Left ventricle myocardium superior (tissue), 1 donor: ENCODE measurements at places on chromosomes 12 and 14. TPM values are rescaled to one million over a fixed set of nuclear protein-coding genes. Genes with fewer than 3 reads are reported as not detected.

- DNase-seq: no peak
Observed at GRCh38 chr12:47910981-47911380, 6.2 kb upstream of the VDR start.

DNA sequence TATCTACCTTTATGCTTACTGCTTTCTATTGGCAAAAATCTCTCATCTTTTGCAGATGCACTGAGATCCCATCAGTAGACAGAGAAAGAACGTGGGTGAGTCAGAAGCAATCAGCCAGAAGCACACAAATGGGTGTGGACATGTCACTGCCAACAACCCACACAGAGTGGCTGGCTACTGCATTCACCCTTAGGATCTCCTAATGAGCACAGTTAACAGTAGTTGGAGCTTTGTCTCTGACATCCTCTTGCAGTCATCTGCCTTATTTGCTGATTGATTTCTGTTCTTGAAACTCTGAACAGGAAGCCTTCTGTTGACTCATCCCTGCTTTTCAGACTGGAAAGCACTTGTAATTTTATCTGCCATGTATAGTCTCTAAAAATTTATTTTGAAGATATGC is 117.2 kb downstream of the RGS6 start:
- DNase-seq: no peak

- no peak for DNase-seq
Observed at GRCh38 chr14:99413172-99413571, 67.5 kb downstream of the SETD3 start.

AMN gene
- not detected for total RNA-seq

GLTP gene
- total RNA-seq: 19.8 TPM

DNA sequence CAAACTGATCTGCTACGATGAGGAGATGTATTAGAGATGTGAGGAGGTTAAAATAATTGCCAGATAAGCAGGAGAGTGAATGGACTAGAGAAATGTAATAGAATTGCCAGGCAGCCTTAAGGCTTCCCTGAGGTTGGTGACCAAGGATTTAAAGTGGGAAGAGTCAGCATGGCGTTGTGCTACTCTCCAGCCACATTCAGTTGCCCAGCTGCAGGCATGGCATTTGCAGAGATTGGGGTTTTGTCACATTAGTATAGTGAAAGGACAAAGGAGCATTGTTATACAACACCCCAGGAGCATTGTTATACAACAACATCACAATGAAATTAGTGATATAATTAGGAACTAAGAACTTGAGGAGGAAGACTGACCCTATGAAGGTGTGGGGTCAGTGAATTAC is 31.7 kb downstream of the MARK3 start:
- DNase-seq: no peak

DNA sequence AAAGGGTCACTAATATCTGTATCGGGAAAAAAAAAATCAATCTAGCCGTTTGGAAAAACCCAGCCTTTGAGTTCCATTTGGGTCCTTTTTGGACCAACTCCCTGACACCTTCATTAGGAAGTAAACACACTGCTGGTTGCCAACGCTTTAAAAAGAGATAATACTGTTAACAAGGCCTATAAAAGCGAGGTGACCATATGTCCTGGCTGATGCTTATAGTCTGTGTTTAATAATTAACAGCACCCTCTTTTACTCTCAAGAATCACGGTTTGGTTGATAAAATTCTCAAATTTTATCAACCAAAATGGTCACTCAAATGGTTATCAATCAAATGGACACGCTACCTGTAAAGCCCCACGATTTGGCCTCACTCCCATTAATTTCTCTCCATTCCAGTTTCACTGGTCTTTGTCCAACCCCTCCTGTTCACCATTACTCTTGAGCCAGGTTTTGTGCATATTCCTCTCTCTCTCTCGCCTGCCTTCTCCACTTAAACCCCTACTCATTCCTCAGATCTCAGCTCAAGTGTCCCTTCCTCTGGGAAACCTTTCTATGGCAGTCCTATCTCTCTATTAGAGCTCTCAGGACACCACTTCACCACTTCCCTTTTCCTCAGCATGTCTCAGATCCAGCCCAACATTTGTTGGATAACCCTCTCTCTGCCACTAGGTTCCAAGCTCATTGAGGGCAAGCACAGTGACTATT is 9.5 kb downstream of the BTG1 start:
- no peak for DNase-seq

GRCh38 chr14:68607867-68608573 is 184.8 kb downstream of the ZFP36L1 start:
- peak; percentile 68 for DNase-seq

DNA sequence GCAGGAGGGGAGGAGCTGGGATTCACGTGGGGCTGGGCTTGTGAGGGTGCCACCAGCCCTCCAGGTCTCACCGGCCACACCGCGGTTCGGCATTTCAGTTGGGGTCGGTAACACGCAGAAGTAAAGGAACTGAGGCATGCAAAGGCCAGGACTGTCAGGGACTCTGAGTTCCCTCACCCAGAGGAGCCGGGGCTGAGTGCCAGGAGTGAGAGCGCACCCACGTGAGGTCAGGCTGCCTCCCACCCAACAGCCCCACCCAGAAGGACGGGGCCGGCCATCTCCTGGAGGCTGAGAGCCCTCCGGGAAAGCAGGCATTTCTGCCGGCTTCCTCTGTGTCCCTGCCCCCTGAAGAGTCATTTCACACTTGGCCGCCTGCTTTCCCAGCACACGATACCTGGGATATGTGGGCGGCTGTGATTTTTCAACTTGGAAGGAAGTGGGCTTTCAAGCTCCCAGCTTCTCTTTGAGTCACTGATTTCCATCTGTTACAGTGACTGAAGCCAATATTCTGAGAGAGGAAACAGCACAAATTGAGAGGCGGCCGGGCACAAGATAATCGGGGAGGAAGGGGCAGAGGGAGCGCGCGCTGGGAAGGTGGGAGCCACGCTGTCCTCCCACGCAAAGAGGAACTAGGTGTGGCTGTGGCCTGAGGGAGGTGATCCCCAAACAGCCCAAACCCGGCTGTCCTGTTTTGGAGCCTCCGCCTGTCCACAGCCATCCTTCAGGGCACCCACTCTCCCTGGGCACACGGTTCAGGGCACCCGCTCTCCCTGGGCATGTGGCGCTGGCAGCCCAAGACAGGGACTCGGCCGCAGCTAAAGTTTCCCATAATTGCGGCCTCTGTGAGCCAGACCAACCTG is 19.0 kb downstream of the GALNT9 start:
- peak; percentile 18 for DNase-seq

DNA sequence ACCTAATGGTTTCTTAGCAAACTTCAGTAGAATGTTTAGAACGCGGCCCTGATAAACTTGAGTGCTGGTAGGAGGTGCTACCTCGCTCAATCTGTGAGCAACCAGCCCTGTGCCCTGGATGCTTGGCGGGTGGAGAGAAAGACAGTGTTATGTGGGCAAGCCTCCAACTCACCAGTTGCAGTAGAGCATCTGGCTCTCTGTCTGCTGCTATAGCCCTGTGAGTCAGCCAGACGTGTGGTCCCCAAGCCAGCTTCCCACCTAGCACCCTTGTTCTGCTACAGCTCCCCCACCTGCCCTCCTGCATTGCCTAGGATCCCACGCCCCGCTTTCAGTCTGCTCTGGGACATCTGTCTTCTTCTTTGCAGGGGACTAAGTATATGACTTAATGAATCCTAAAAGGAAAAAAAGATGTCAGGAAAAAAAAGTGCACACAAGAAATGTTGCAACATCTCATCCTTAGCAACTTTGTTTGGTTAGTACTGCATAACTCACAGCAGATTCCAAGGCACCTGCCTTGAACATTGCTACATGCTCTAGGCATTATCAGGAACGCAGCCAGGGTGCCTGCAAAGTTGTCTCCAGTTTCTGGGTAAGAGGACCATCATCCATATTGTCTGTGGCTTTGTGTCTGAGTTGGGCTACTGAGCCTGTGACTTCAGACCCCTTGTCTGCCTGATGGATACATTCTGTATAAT is 13.6 kb downstream of the SNRNP35 start:
- peak; percentile 65 for DNase-seq

GRCh38 chr12:30925607-30926242 is 823 bp upstream of the TSPAN11 start:
- DNase-seq: no peak

HOXC12 gene
- not detected for total RNA-seq

- DNase-seq: no peak
Observed at GRCh38 chr14:75090353-75090752, 20.9 kb downstream of the ZC2HC1C start.

WNK1 gene
- 333 TPM for total RNA-seq

- no peak for DNase-seq
Observed at GRCh38 chr12:108457006-108457733, 57.9 kb upstream of the FICD start.

DPPA3 gene
- total RNA-seq: not detected

FRMD6 gene
- total RNA-seq: 11.1 TPM

PRPF40B gene
- total RNA-seq: 21.1 TPM

CRIP1 gene
- total RNA-seq: 59.4 TPM

GRCh38 chr12:111953455-111953854 is 59.5 kb downstream of the TMEM116 start:
- no peak for DNase-seq

KRT82 gene
- not detected for total RNA-seq

DNA sequence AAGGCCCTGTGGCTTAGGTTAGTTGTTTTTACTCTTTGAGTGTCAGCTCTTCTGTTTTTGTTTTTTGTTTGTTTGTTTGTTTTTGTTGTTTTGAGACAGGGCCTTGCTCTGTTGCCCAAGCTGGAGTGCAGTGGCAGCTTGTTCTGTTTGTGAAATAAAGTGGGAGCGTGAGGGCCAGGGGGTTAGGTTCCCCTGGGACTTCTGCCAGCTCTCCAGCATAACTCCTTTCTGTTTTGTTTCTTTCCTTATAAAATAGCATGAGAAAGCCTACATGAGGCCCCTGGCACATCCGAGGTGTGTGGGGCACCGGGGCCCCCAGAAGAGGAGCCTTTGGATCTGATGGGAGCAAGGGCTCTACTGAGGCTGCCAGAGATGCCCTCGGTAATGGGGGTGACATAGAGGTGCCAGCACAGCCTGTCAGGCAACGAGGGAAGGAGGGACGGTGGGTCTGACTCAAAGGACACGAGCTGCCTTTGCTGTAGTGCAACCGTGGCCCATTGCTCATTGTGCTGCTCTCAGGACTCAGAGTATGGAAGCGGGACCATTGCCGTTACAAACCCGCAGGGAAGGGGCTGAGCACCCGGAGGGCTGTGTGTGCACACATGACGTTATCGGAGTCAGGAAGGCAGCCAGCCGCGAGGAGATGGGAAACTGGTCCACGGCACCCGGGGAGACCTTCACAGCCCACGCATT is 9.1 kb upstream of the SERPINA11 start:
- no peak for DNase-seq

- no peak for DNase-seq
Observed at GRCh38 chr14:58824796-58825195, 187.0 kb downstream of the DACT1 start.

MBD6 gene
- total RNA-seq: 35.2 TPM

FOXN4 gene
- total RNA-seq: not detected

DNA sequence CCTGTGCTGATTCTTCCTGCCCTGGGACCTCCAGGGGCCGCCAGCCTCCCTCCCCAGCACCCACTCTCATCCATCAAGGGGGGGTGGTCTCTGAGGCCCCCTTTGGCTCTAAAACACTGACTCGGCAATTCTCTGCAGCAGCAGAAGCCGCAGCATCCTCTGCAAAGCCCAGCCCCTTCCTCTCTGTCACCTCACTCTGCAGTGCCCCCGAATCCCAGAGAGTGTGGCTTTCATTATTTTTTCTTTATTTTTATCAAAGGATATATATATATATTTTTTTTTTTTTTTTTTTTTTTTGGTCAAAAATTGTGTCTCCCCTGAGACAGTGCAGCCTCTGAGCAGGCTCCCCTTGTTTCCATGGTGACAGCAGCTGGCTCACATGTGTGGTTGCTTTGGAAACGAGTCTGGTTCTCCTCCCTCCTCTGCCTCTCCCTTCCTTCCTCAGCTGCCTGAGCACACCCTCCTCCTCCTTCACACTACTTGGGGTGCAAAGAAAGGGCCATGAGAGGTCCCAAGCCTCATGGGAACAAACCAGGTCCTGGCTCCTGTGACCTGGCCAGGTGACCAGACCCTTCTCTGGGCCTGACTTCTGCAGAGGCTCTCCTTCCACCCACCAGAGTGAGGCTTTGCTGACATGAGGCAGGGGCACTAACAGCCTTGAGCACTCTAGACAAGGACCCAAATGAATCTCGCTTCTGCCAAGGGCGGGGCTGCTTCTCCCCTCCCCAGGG is 100.5 kb downstream of the LRRC74A start:
- peak; percentile 67 for DNase-seq

PABPN1 gene
- total RNA-seq: 76.8 TPM
